MV-4-11 (cell line): ENCODE measurements at places on chromosomes 2 and 18.

DNA sequence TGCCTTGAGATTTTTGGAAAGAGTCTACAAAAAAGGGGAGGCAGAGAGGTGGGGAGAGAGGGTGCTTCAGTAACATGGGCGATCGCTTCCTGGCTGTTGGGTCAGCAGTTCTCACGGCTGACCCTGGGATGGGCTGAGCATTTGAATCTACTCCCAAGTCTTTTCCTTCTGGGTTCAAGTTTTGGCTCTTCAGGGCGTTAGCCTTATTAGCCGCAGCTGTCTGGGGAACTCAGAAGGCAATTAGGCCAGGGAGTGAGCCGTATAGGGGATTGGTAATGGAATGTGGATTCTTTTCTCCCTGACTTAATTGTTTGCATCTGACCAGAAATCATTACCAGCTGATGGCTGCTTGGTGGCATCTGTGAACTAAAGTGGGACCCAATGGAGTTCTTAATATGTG, 250.5 kb upstream of the SKOR2 start:
- DNase-seq = no peak

DNA sequence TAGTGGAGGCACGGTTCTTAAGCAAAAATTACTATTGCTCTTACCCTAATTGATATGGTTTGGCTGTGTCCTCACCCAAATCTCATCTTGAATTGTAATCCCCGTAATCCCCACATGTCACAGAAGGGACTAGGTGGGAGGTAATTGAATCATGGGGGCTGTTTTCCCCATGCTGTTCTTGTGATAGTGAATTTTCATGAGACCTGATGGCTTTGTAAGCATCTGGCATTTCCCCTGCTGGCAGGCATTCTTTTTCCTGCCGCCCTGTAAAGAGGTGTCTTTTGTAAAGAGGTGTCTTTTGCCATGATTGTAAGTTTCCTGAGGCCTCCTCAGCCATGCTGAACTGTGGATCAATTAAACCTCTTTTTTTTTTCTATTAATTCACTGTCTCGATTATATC, 1691.8 kb upstream of the SLC39A10 start:
- DNase-seq = no peak

DNA sequence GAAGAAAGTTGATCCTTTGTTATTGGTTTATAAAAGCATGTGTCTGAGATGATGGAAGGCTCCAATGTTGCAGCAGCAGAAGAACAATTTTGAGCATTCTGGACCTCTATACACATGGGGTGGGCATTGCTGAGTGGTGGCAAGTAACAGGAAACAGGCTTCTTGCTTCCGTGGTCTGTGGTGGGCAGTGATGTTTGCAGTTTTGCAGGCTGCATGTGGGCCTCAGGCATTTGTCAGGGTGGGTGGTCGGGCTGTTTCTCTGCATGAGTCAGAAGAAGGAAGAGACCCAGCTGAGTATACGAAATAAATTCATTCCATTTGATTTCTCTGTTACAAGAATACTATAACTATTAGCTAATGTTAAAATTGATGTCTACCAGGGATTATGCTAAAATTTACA, 239.5 kb upstream of the COL3A1 start:
- DNase-seq = no peak

GRCh38 chr2:1556286-1556685, 143.0 kb downstream of the TPO start:
- DNase-seq = no peak

DNA sequence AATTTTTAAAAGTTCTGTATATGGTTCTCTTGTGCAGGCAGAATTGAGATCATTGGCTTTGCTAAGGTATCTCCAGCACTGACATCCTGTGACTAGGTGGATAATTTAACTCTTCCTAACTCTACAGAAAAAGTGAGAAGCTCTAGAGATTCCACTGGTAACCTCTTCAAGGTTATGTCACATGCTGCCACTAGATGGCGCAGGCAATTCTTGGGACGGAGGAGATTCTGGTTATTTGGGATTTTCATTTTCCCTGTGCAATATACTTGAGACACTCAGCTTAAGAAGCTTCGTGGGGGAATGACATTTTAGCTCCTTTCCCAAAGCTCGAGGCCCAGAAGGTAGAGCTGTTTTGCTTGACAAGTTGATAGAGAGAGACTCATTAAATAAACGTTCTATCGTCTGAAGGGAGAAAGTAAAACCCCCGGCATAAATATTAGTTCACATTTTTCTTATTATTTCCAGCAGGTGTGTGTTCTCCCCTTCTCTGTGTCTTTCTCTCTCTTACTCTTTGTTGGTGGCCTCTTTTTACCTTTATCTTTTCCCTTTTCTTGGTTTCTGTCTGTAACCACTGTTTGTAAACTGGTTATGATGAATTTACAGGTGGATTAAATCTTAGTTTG, 26.6 kb upstream of the LANCL1 start:
- peak; percentile 4 for DNase-seq

DNA sequence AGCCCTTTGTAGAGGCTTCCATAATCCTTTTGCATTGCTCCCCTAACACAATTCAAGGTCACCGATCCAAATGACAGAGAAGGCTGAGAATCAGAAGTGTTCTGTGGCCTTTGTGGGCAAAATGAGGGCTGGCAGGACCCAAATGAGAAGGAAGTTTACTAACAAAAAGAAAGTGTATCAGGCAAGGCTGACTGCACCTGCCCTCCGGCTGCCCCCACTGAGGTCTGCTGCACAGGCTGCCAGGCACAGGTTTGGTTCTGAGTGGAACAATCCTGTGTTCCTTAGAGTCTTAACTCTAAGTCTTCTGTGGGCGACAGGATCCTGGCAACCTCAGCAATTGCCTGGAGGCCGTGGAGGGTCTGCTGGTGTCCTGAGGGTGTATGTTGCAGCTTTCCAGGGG, 568.5 kb downstream of the CMPK2 start:
- DNase-seq = no peak

DNA sequence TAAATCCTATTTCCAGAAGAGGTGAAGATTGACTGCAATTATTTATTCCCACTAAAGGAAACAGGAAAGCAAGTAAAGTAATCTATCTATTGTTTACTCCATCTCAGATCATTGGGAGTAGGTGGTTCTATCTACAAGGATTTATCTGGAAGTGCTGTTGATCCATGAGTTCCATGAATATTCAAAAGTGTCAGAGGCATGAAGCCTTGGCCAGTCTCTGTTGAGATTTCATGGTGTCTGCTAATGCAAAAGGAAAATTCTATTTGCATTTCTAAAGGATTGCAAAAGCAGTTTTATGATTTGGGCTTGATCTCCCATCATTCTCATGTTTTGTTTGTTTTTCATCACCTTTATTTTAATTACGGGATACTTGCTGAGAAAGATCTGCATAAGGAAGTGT, 102.4 kb upstream of the ST6GAL2 start:
- DNase-seq = no peak

DNA sequence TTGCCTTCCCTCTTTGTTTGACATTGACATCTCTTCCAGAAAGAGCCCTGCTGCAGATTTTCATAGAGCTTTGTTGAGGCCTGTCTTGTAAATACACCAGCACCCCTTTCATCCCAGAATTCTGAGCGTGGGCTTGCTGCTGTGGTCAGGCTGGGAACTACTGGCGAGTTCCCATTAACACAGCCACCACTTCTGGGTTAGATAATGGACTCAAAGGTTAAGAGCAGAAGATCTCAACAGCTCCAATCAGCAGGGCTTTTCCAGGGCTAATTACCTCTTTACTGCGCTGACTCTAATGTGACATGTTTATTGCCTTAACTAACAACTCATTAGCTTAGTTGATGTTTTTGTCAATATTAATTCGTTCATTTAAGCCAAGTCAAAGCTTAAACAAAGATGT, 235.9 kb upstream of the BOD1L2 start:
- DNase-seq = no peak

DNA sequence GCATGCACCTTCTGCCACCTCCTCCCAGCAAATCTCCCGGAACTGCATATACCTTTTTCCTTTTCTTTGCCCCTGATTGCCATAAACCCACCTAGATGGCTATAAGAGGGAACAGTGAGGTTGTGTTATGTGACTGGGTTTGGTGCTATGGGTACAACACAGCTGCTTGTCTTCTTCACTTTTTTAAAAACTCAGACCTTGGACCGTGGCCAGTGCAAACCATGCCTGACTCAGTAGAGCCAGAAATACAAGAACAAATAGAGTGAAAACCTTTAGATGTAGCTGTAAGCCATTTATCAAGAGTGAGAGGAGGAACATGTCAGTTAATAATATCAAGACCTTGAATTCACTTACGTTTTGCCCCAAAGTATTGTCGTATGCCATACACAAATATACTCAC, 267.4 kb upstream of the CHAC2 start:
- no peak for DNase-seq

- no peak for DNase-seq
Measured at GRCh38 chr2:20106746-20107145, 55.3 kb upstream of the LAPTM4A start.

- DNase-seq = no peak
Measured at GRCh38 chr18:73948497-73948896, 199.1 kb downstream of the FBXO15 start.
